ENCODE measurements at places on chromosomes 5 and 9.

DNA sequence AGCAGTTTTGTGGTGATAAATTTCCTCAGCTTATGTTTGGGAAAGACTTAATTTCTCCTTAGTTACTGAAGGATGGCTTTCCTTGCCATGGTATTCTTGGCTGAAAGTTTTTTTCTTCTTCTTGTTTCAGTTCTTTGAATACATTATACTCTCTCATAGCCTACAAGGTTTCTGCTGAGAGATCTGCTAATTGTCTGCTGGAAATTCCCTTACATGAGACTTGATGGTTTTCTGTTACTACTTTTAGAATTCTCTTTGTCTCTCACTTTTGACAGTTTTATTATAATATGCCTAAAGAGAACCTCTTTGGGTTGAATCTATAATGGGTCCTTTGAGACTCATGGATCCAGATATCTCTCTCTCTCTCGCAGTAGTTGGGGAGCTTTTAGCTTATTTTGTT, 693.6 kb downstream of the PRELID2 start:
- DNase-seq: no peak

- no peak for DNase-seq
Measured at GRCh38 chr5:14155075-14155474, 11.9 kb downstream of the TRIO start.

- no peak for DNase-seq
Measured at GRCh38 chr5:168156170-168156569, 135.3 kb upstream of the WWC1 start.

GRCh38 chr5:95414451-95414850, 23.3 kb downstream of the FAM81B start:
- DNase-seq: no peak

GRCh38 chr5:33008751-33009418, 297.8 kb downstream of the NPR3 start:
- DNase-seq: no peak

DNA sequence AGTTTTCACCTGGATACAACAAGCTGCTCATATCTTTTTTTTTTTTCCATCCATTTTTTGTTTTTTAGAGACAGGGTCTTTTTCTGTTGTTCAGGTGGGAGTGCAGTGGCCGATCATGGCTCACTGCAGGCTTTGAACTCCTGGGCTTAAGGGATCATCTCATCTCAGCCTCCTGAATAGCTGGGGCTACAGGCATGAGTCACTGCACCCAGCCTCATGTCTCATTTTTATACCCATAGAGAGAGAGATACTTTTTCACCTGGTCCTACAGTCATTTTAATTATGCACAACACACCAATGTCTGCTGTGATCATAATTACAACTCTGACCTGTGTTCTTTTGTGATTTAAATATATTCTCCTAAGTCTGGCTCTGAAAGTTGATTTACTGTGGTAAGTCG, 84.4 kb downstream of the KIF4B start:
- DNase-seq: no peak

- no peak for DNase-seq
Measured at GRCh38 chr5:168423971-168424370, 62.3 kb upstream of the RARS1 start.

DNA sequence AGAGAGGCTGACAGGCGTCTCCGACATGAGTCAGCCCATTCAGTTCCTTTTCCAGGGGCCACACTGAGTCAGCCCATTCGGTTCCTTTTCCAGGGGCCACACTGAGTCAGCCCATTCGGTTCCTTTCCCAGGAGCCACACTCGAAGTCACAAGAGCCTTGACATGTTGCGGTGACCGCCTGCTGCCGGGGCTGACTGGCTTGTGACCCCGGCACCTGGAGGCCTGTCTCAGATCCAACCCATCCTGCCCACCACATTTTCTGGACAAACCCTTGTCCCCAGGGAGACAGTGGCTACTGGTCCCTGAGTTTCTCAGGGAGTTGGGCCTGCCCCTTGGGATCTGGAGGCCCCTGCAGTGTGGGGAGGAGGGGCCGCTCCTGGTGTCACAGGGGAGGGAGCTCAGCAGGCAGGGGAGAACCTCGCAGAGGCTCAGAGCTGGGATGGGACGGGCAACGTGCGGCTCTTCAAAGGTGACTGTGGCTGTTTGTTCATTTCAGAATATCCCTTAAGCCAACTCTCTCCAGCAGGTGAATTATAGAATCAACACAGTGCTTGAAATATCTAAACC, 40.5 kb upstream of the LPCAT1 start:
- no peak for DNase-seq

- DNase-seq: no peak
Measured at GRCh38 chr9:109270971-109271925, 49.6 kb downstream of the EPB41L4B start.

GRCh38 chr5:73365301-73365853, 83.2 kb downstream of the FOXD1 start:
- DNase-seq: peak; percentile 86

GRCh38 chr5:60346393-60346792, 353.6 kb downstream of the DEPDC1B start:
- no peak for DNase-seq

GRCh38 chr9:89179895-89180734, 1.5 kb upstream of the SHC3 start:
- DNase-seq: peak; percentile 98

GRCh38 chr9:128226412-128226801, 23.2 kb downstream of the DNM1 start:
- DNase-seq: no peak

DNA sequence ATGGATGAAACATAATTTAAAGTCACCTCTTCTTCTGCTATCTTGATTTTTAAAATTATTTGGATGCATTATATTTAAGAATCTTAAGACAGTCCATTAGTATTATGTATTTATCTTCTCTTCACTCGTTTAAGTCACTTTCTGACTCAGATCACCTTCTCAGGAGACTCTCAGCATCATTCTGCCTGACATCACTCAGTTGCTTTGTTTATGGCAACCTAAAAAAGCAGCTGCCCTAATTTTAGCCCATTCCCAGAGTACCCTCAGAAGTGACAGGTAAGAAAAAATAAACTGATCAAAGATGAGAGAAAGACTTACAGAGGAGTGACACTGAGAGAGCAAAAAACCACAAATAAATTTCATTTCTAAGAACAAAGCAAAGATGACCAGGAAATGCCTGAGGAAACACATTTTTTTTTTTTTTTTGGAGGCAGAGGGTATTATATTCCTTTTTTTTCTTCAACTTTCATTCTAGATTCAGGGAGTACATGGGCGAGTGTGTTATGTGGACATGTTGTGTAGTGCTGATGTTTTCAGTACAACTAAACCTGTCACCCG, 140.5 kb downstream of the MUSK start:
- no peak for DNase-seq

DNA sequence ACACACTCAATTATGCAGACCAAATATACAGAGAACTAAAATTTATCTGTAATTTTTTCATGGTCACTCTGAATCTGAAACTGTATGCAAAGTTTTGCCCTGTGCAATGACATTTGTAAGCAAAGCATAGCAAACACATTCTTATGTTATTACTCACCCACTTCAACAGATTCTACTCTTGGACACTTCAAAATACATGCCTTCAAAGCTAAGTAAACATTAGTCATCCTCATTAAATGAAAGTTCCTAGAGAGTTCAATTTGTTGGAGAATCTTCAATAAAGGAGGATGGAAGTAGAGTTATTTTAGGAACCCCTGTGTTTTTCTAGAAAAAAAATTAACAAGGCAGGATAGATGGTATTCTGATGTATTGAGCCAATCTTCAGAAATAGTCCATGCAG, 639.7 kb upstream of the C9orf72 start:
- DNase-seq: peak; percentile 67

DNA sequence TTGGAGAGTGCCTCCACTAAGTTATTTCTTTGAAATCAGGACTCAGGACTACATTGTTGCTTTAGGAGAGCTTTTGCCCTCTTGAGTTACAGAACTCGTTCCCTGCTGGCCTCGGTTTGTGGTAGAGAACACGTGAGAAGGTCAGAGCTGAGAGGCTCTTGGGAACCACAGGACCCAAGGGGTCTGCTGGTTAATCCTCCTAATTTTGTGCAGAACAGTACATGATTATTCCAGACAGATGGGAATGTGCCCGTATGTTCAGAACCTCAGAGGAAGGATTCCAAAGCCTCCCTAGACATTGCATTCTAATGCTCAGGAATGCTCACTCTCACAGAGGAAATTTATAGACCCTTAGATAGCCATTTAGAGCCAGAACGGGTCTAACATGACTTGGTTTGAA, 25.2 kb upstream of the BASP1 start:
- peak; percentile 89 for DNase-seq

- DNase-seq: no peak
Measured at GRCh38 chr5:1787472-1788047, 12.1 kb downstream of the MRPL36 start.

Measured in adipocyte (in vitro differentiated cells).